NCI-H1092 treated with DMSO at 0.1 percent for 48 hours (cell line): ENCODE measurements at places on chromosomes 3 and 15.
A peak's percentile ranks its signal among the peaks of the same experiment; 100 is the strongest.

DNA sequence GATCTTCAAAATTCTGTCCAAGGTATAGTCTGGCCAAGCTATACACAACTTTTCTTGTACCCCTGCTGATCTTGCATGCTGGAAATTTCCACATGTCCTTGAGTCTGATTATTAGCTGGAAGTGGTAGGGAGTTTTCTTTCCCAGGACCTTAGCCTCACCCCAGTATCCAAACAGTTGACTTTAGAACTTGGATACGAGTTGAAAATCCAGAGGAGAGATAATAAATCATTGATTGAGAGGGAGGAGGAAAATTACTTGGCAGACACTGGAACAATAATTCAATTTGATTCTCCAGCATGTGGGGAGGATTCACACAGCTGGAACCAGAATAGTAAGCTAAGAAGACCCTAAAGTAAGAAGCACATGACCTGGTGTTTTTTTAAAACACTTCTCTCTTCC, 116.4 kb downstream of the IL5RA start:
- no peak for DNase-seq

DNA sequence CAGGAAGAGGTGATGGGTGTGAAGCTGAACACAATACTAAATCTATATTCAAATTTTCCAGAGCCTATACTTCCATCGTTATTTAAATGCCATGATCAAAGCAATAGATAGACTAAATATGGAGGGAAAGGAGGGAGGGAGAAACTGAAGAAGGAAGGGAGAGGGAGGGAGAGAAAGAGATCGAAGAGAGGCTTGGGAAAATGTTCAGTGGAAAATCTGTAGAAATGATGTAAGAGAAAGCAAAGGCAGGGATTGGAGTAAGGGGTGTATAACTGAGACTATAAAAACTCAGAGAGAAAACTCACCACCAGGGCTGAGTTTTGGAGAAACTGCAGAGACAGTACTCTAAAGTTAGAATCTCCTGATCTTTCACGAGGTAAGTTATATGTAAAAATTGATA, at the start of gene OSTN:
Gene OSTN, plus strand, starts transcription at position 310 of the 400 bp plus-strand sequence. CDS start 13,292 bp downstream, outside the sequence.
- no peak for DNase-seq

GRCh38 chr15:27059610-27060202, 88.7 kb downstream of the GABRG3 start:
- peak; percentile 63 for DNase-seq

DNA sequence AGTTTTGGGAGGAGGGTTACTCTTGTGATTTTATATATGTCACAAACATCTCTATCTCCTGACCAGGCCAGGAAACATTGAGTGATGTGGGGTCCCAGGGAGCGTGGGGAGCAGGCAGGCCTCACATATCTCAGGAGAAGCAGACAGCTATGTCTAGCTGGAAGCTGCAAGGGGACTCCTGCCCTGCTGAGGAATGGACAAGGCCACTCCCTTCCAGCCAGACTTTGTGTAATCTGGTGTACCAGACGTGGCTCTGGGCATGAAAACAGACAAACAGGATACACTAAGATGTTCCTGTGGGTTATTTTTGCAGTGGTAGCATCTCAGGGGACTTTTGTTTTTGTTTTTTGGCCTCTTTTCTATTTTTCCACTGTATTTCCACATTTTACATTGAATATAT, 23.2 kb downstream of the CYP8B1 start:
- no peak for DNase-seq

DNA sequence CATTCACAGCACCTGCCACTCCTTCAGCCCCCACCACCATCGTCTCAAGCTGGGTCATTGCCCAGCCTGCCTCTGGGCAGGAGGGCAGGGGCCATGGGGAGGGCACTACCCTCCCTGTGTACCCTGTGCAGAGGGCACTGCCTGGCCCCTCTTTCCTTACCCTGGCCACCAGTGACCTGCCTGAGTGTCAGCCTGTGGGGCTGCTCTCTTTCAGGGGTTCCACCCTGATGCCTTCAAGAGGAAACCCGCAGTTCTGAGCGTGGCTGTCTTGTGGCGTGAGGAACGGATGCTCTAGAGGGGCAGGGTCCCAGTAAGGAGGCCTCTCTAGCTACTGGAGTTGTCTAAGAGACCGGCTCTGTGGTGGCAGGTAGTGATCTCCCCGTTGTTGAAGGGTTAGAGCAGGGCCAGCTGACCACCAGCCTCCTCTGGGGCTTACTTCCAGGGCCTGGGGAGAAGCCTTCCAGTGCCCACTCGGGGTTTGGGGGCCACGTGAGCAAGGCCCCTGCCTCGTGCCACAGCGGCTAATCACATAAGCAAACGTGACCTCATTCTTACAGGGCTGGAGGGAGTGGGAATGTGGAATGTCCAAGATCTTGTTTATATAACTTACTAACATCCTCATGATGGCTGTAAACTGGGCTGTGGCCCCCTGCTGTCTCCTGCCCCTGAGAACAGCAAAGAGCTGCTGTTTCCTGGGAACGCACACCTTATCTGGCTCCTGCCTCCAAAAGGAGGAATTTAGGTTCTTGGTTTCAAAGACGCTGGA, 31.4 kb upstream of the SEC13 start:
- DNase-seq = no peak

GRCh38 chr3:53267766-53268165, 11.9 kb upstream of the TKT start:
- DNase-seq = no peak

DNA sequence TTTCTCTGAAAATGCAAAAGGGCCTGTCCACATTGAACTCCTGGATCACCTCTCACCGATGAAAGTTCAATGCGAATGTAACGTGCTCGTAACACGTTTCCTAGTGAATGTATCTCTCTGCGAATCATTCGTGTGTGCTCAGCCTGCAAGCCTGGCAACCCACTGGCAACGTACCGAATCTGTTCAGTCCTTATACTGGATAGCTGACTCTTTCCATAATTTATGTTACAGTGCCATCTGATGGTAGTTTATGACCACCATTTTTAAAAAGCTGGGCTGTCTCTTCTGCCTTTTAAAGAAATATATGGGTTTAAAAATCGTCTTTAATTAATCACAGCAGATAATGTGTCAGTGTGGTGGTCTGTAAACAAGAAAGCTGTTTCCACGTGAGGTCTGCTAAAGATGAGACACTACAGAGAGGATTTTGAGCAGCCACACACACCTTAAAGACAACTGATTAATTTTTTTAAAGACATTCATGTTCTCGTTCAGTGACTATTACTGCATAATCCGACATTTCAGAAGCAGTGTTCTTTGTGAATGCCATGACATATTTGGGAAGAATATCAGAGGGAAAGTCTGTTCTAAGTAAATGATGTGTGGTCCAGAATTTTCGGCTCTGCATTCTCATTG, 69.4 kb upstream of the FOXP1 start:
- peak; percentile 41 for DNase-seq

DNA sequence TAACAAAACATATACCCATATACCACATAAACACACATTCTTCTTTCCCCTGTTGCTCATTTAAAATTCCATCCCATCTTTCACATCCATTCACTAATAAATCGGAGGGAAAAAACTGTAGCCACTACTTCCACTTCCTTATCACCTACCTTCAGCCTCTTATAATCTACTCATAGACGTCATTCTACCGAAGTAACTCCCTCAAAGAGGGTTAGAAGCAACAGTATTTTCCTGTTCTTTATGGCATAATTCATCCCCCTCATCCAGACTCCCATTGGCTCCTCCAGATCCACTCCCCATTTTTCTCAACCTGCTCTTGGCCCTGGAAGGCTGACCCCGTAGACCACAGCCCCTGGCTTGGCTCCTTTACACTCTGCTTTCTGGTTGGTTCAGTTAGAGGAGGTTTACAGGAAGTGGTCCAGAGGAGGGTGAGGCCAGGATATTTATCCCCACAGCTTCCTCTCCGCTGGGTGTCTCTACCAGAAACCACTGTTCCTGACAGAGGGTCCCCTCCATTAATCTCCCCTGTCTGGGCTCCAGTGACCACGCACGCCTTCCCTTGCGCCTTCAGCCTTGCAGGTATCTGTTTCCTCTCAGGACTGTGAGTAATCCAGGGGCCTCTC, 46.3 kb downstream of the FMN1 start:
- DNase-seq = no peak

DNA sequence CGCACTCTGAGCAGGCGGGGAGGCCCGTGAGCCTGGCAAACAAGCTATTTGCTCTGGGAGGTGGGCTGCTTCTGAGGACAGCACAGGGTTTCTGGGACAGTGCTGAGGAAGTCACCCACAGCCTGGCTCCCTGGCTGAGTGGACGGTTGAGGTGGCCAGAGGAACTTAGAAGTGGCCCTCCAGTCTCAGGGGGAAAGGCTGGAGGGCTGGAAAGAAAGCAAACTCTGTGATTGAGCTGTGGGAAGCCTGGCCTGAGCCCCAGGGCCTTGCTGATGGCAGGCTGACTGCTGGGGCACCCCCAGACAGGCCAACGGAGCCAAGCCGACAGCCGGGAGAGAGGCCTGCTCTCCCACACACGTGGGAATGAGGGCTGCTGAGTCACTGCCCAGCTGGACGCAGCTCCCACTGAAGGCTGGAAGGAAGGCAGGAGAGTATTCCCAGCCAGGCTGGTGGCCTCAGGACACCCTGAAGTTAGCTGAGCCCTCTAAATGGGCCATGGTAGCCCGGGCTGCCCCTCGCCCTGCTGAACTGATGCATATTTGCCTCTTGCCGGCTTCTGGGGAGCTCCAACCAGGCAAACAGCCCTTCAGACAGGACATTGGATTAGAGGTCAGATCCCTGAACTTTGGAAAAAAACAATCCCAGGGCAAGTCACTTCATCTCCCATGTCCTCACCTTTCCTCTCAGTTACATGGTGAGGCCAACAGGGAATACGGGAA, 98.0 kb upstream of the TLE3 start:
- DNase-seq = no peak

GRCh38 chr3:194178669-194179068, 42.7 kb downstream of the HES1 start:
- no peak for DNase-seq

GRCh38 chr3:101858464-101859030, 9.2 kb downstream of the NFKBIZ start:
- DNase-seq = no peak

DNA sequence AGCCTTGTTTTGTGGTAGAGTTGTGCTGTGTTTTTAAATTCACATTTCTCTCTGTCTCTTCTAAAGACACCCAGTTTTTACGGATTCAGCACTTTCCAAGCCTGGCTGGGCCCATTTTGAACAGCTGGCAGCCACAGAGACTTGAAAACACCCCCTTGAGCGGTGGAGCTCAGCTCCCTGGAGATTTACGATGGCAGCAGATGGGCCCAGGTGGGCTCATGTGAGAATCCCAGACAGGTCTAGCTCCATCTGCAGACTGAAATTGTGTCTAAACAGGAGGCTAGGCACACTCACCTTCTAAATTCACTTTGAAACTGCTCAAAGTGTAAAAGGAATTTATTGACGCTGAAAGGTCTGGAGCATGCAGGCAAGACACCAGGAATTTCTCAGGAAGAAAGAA, 232.0 kb upstream of the HES1 start:
- DNase-seq = no peak

DNA sequence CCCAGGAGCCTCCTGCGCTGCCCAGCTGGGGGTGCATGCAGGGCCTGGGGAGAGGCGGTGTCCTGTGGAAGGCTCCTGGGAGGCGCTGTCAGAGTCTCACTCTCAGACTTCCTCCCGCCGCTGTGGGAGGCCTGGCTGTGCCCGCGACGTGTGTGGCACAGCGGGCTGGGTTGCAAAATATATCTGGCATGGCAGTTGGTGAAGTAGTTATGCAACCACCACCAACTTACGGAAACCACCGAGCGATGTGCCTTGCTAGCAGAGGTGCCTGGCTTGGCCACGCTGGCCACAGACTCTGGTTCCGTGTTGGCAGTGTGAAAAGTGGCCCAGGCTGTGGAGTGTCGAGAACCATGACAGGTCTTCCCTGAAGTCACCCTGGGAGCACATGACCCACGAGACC, 30.6 kb upstream of the GATA2 start:
- no peak for DNase-seq

GRCh38 chr3:129195731-129196256, 12.1 kb upstream of the CNBP start:
- DNase-seq = no peak

- DNase-seq = no peak
Measured at GRCh38 chr3:19364148-19364547, 215.8 kb downstream of the KCNH8 start.

DNA sequence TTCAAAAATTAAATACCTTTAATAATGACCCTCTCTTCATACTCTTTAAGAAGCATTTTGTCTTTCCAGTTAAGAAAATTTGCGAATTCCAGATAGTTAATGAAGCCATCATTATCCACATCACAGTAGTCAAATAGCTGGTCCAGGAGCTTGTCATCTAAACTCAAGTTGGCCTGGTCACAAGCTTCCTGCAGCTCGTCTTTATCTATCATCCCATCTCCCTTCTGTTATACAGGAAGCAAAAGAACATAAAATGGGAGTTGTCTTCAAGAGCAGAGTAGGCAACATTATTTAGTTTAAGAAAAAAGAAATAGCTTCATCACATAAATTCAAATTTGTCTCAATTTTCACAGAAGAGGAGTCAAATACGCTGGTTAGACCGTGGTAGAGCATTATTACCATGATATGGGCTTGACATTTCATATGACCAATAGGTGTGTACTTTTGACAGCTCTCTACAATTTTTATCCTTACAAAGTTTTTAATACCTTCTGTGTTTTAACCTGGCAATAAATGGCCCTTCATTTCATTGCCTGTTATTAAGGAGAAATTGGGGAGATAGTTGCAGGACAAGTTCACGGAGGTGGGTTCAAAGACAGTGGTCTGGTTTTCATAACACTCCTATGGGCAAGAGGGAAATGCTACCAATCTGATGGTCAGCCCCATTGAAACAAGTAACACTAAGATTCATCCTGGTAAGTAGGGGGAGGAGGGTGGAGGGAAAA, 45.4 kb downstream of the EFHB start:
- no peak for DNase-seq

DNA sequence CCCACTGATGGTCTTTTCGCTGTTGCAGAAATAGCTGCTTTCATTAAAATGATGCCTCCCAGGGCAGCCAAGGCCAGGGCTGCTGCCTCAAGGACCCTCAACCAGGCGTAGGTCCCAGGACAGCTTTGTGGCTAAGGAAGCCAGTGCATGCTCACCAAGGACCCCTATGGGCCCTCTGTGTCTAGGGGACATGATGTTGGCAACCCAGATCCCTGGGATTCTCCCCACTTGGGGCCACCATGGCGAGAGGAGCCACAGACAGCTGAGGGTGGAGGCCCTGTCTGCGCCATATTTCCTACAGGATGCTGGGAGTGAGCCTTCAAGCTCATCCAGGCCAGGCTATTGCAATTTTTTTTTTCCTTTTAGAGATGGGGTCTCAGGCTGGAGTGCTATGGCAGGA, 137.2 kb downstream of the CHSY1 start:
- DNase-seq = no peak
